ENCODE measurements at places on chromosomes 2 and 18.
A peak's percentile ranks its signal among the peaks of the same experiment; 100 is the strongest.

DNA sequence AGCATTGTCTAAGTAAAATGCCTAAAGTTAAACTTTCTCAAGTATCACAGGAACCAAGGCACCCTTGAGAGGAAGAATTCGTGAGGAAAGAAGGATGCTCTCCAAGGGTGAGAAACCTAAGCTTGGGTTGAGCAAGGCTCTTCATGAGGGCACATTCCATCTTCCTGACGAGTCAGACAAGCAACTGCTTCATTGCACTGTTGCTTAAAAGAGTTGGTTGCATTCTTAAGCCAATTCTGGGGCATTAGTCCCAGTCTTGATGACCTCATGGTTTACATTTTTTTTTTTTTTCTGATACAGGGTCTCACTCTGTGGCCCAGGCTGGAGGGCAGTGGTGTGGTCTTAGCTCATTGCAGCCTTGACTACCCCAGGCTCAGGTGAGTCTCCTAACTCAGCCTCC is 237.5 kb downstream of the ACTR3 start:
- DNase-seq = no peak

DNA sequence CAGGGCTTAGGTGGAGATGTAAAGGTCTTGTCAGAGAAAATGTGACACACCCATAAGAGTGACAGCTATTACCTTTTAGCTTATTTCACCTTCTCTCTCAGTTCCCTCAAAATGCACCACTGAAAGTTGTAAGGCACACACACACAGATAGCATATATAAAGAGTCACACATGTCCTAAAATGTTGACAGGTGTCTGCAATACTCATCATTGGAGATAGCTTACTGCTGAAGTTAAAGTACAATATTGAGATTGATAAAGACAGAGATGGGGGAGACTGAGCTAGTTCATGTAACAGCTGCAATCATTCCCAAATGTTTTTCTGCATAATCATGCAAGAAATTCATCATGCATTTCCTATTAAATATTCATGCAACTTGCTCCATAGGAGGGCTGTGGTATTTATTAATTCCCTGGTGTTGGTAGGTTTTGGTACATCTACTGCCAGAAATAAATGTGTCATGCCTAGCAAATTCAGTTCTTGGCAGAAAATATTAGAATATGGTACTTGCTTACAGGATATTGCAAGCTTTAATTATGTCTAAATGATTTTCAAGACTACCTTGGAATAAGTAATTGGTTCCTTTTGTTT is 118.8 kb upstream of the RBMS1 start:
- no peak for DNase-seq

DNA sequence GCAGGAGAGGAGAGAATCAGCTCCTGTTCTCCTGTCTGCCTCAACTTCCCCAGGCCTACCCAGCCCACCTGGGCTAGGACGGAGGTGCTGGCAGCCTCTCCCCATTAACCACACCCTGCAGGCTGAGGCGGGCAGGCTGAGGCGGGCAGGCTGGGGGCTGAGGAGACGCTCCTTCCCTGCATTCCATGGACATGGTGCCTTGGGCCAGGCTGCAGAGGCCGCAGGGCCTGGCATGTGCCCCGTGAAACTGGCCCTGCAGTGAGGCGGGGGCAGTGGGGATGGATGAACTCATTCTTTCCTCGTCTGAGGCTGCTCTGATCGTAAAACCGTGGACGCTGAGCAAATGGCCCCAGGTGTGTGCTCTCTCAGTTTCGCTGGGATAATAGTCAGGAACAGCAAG is 84.7 kb upstream of the LAPTM4A start:
- DNase-seq = no peak

- no peak for DNase-seq
These were observed 9.9 kb downstream of the DYSF start for GRCh38 chr2:71463342-71463654.

- no peak for DNase-seq
These were observed 117.4 kb downstream of the EML6 start for GRCh38 chr2:54840559-54841468.

- DNase-seq = no peak
These were observed 82.2 kb downstream of the COPS8 start for GRCh38 chr2:237167934-237168333.

GRCh38 chr18:1408376-1408775 is 503.7 kb downstream of the ADCYAP1 start:
- DNase-seq = no peak

DNA sequence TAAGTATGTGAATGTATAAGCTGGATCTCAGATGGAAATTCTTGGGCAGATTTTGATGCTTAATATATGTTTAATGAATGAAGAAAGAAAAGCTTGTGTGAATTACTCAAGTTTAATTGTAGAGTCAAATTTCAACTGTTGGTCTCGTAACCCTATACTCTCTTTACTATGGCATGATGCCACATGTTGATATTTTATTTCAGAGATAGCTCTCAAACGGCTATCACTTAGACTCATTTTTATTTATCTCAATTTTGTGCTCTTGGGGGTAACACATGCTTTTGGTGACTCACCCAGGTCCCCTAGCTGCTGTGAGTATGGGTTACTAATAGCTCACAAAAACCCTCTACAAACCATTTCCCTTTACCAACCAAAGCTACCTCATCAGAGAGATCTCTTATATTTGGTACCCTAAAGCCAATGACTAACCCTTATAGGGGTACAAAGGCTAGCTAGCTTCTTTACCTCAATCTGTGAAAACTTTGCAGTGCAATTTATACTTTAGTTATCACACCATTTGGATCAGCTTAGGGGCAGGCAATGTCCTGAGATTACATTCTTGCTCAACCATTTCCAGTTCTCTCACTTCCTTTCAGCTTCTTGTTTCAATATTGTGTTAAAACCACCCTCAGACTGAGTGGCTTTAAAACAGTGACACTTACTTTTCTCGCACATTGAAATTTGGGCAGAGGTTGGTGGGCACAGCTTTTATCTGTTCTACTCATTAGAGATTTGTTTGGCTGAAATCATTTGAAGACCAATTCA is 240.3 kb downstream of the CDH7 start:
- DNase-seq = no peak

GRCh38 chr2:150640039-150640438 is 152.6 kb upstream of the RND3 start:
- no peak for DNase-seq

GRCh38 chr2:120103723-120104467 is 91.0 kb downstream of the EPB41L5 start:
- no peak for DNase-seq

DNA sequence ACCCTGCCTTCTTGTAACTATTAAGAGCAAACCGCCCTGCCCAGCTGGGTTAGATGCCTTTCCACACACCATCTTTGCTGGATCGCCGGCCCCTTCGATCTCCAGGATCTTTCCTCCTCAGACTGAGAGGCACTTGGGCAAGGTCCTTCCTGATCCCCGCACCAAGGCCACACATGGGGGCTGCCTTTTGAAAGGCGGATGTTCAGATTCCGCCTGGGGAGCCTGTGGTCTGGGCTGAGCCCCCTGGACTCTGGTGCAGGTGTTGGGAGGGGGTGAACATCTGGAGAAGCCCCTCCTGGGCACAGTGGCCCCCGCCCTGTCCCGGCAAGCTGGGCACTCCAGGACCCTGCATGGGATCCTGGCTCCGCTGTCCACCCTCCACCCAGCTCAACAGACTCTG is 135.4 kb upstream of the HDAC4 start:
- DNase-seq = no peak

GRCh38 chr2:74316627-74317295 is 26.5 kb downstream of the SLC4A5 start:
- DNase-seq = no peak

- no peak for DNase-seq
These were observed 1140.4 kb downstream of the RPIA start for GRCh38 chr2:89831641-89832498.

- no peak for DNase-seq
These were observed 301.7 kb downstream of the ALK start for GRCh38 chr2:29619689-29620088.

GRCh38 chr2:176457481-176457880 is 188.2 kb downstream of the MTX2 start:
- no peak for DNase-seq

GRCh38 chr18:74113711-74114110 is 33.9 kb downstream of the FBXO15 start:
- DNase-seq = no peak

DNA sequence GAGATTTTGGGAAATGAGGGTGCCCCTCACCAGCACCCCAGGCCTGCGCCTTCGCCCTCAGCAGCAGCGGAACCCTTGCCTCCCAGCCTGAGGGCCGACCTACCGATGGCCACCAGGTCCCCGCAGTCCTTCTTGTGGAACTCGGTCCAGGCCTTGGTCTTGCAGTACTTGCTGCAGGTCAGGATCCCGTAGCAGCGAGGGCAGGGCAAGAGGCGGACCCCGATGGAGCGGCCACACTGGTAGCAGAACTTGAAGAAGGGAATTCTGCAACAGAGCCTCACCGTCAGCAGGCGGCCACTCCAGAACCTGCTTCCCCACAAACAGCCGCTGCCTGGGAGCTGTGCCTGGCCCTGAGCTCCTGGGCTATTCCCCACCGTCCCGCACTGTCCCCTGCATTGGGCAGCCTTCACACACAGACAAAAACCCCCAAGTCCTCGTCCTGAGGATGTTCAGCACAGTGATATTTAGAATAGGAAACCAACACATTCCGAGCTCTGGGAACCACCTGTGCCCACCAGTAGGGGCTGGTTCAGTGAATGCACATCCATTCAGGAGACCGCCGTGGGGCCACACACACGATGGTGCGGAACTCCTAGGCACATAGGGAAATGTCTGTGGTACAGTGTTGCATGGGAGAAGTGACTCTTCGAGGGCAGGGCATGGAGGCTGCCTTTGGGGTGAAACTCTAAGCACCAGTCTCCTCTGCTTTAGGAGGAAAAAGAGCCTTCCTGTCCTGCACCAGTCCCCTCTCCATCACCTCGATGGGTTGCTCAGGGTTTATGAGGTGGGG is 45.6 kb downstream of the GPC1 start:
- no peak for DNase-seq

- DNase-seq = peak; percentile 79
These were observed 342.4 kb upstream of the ETAA1 start for GRCh38 chr2:67054728-67055127.

GRCh38 chr2:144660518-144661316 is 140.8 kb upstream of the ZEB2 start:
- no peak for DNase-seq

GRCh38 chr18:72187956-72188355 is 356.2 kb downstream of the CBLN2 start:
- DNase-seq = no peak

DNA sequence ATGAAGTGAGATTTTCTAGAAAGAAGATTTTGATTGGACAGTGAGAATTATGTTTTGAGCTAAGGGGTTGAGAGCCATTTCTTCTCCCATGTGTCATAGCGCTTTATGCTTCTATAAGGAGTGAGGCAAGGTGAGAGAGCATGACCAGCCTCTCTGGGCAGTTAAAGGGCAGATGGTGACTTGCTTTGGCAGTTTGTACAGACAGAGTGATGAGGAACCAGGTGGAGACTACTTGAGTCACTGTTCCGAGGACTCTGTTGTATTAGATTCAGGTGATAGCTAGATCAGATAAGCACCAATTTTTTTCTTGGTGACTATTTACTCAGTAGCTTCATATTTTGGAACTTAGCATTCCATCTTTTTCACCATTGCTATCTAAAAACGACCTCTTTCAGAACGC is 4.5 kb downstream of the CRIM1 start:
- DNase-seq = no peak

DNA sequence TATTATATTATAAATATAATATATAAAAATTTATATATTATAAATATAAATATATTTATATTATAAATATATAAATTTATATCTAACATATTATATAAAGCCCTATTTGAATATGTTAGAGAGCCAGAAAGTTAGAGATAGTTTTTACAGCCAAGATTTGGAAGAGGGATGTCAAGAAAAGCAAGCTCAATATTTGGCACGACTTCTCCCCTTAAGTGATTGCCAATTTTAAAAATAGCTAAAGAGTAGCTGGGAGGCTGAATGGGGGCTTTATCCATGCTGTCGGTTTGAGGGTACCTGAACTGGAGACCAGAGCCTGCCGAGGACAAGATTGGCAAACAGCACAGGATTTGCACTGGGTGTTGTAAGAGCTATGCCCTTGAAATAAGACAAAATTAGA is 180.9 kb upstream of the GYPC start:
- no peak for DNase-seq

DNA sequence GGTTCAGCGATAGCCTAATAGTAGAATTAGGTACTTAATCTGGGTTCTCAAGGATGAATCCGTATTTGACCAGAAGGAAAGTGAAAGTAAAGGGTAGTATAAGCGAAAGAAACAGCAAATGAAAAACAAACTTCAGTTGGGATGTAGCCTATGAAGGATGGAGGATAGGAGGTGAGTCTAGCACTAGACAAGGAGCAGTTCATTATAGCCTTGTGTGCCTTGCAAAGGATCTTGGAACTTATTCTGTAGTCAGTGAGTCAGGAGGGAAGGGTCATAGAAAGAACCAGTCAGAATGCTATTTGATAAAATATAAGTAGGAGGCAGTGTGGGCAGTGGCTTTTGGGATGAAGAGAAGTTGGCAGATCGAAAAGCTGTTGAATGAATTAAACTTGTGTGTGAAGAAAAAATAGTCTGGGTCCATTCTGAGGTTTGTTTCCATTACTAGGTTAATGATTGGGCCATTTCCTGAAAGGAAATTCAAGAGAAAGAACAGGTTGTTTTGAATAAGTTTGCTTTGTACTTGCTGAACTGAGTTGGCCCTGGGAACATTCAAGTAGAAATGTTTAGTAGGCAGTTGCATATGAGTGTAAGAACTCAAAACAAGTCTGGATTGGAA is 48.5 kb downstream of the ANKRD12 start:
- DNase-seq = no peak

- DNase-seq = peak; percentile 85
These were observed 256.6 kb upstream of the ID2 start for GRCh38 chr2:8424997-8425900.

DNA sequence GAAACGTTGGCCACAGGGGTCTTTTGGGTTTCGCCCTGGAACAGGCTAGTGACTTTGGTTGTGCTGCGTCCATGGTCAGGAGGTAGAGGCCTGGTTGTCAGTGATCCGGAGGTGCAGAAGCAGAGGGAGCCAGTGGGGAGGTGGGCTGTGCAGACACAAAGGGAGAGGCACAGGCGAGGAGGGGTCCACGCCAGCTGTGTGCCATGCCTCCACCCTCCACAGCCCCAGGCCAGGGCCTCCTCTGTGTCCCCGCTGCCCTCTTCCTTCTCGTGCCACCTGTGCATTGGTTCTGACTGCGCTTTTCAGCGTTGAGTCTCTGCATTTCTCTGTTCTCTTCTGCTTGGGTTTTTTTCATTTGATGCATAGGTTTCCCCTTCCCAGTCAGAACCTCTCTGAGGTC is 121.0 kb downstream of the GBX2 start:
- no peak for DNase-seq

DNA sequence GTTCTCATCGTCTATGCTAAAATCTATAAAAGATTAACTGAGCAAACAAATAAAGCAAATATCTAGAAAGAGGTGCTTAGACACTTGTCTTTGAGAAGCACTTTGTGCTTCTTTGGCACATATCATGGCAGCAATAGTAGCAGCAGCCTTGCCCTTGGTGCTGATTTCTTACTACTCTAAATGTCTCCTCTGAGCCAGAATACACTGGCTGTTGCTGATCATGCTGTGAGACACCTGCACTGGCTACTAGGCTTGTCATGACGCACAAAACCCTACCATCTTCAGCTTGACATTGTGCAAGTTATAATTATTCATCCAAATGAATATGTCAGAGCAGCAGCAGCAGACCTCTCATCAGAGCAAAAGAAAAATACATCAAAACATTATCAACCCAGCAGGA is 46.7 kb downstream of the FANCL start:
- DNase-seq = peak; percentile 91
